ENCODE measurements at places on chromosomes 12 and 14.

- DNase-seq: peak; percentile 94
These were observed at the start of gene SLC2A3 for GRCh38 chr12:7935590-7936581. SLC2A3 (minus strand) TSS chr12:7936187; CDS start chr12:7936034, 153 bp downstream.

DNA sequence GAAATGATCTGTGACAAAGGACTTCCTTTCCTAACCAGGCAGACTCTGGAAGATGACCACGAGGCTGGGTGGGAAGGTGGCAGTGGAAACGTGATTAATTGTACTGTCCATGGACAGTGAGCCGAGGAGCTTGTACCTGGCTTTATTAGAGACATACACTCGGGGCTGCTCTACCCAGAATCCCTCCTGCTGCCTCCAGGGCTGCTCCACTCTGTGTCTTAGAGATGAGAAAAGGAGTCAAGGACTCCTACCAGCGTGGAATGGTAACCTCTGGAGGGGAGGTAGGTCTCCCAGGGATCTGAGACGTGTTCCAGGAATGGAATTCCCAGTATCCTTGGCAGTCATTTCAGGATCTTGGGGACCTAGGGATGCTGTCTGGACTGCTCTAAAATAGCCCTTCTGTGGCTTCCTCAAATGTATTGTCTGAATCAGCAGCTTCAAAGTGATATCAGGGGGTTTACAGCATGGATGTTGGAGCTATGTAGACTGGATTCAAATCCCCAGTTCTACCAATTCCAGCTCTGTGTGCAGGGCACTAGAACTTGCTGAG, 237.8 kb downstream of the CACNA1C start:
- no peak for DNase-seq

GRCh38 chr12:92193846-92194245, 48.2 kb upstream of the BTG1 start:
- DNase-seq: no peak

GRCh38 chr12:130947028-130947613, 6.6 kb upstream of the ADGRD1 start:
- DNase-seq: no peak

- peak; percentile 89 for DNase-seq
These were observed 2.4 kb downstream of the ADCY4 start for GRCh38 chr14:24332268-24332993.

DNA sequence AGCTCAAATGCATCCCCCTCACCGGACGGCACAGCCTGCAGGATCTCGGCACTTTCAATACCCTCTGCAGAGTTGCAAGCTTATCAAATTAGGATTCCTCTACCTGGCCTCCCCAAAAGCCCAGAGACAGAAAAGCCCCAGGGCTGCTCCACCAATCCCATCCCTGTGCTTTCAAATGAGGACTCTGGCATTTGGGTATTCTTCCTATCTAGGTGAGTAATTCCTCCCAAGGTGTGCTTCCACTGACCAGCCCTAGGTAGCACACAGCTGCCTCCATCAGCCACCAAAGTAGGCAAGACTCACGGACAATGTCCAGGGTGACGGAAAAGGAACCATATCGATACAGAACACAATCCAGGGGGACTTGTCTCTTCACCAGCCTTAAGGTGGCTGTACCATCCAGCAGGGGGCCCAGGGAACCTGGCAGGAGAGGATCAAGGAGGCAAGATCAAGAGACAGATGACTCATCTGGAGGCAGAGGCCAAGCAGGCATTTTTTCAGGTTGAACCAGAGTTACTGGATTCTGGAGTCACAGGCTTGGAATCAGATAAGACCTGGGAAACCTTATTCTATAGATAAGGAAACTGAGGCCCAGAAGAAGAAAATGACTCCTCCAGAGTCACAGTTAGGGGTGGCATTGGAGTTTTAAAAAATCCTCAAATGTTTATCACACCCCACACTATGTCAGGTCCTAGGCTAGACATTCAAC, 9.9 kb downstream of the PMEL start:
- peak; percentile 42 for DNase-seq

DNA sequence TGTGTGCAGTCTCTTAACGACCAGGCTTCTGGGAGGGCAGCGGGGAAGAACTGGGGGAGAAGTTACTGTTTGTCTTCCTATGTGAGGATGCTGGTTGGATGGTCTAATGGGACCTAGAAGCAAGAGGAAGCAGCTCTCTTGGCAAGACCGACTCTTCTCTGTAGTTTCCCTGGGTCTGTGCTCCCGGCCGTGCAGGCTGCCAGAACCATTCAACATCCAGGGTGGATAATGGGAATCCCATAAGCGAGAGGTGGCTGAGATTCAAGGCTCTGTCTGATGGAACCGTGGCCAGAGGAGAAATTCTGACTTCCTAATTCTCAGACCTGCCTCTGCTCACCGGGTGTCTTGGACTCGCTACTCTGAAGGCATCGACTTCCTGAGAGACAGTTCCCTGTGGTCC, 561.0 kb upstream of the TBX3 start:
- DNase-seq: no peak

DNA sequence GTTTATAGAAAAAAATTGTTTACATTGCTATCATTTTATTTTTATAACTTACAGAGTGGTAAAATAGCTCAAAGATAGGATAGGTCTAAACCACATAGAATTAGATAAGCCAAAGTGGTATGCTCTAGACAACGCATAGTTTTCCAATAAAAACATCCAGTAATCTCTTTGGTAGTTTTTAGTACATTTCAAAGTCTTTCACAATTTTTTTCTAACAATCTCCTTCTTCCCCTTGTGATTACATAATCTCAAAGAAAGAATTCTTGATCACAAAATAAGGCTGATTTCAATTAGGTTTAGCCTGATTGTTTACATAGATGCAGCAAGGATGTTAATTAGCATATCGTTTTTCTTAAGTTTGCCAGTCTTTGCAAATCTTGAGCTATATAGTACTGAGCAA, 460.0 kb downstream of the FUT8 start:
- DNase-seq: no peak

DNA sequence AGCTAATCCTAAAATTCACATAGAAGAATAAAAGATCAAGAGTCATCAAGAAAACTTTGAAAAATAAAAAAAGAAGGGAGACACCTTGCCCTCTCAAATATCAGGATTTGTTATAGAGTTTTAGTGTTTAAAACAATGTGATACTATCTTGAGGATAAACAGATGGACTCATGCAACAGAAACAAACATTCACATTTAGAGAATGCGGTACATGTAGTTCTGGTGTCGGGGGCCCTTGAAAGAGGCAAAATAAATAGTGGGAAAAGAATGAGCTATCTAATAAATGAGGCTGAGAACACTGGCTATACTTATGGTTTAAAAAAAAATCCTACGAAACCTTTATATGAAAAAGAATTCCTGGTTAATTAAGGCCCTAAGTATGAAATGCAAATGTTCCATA, 127.7 kb downstream of the LLPH start:
- no peak for DNase-seq

- peak; percentile 75 for DNase-seq
These were observed 684.3 kb downstream of the TMEM121 start for GRCh38 chr14:106210650-106211049.

DNA sequence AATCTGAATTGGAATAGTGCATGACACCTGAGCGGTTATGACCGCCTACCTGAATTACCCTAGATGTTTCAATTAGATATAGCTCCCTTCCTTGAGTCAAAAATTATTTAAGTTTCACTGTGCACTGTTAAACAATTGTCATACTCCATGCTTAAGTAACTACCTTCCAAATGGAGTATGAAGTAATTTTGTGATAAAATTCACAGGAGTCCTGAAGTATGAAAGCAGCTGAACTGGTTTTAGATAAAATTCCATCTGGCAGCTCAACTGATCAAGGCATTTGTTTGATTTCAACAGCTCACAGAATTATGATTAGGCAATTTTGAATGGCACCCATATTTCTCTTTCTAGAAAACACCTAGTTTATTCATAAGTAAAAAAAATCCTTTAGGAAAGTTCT, 19.5 kb downstream of the PRICKLE1 start:
- DNase-seq: no peak

DNA sequence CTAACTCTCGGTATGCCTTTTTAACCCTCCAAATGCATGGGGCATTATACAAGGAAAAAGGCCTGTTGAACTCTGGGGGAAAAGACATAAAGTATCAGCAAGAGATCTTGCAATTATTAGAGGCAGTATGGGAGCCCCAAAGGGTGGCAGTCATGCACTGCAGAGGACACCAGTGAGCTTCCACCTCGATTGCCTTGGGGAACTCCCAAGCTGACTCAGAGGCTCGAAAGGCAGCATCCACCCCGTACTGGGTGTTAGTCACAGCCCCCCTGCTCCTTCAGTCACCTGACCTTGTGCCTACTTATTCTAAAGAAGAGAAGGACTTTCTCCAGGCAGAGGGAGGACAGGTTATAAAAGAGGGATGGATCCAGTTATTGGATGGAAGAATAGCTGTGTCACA, 781.4 kb upstream of the TMEM132C start:
- peak; percentile 25 for DNase-seq

- peak; percentile 77 for DNase-seq
These were observed 8.4 kb downstream of the PAPLN start for GRCh38 chr14:73245480-73246325.

DNA sequence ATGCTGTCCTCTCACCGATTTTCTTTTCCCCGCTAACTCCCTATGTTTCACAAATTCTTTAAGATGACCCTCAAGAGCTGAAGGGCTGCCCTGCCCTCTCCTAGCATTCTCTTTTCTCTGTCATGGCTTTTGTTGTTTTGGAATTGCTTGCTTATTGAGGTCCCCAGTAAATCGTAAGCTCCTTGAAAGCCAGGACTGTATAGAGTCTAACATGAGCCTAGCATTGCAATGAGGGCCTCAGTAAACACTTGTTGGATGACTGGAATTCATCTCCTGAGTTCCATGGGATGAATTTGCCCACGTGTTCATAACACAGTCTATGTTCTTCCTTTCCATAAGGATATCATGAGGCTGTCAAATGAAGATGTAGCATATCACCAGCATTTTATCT, 92.2 kb downstream of the APAF1 start:
- no peak for DNase-seq

- DNase-seq: no peak
These were observed 5.0 kb downstream of the PAX9 start for GRCh38 chr14:36666416-36667206.

DNA sequence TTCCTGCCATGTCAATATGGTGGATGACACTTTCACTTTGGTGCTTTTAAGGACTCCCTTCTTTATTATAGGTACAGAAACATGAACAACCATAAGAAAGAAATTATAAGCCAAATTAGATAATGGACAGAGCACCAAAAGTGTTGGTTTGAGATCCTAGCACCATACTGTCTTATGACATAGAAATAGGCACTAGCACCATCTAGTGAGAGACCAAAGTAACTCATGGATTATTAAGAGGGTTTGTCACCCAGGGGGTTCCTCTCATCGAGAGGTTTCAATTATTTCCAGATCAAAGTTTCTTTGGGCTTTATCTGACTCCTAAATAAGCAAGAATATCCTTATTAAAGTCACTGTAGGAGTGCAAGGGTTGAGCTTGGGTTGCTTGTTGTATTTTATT, 153.0 kb upstream of the DIO2 start:
- no peak for DNase-seq

DNA sequence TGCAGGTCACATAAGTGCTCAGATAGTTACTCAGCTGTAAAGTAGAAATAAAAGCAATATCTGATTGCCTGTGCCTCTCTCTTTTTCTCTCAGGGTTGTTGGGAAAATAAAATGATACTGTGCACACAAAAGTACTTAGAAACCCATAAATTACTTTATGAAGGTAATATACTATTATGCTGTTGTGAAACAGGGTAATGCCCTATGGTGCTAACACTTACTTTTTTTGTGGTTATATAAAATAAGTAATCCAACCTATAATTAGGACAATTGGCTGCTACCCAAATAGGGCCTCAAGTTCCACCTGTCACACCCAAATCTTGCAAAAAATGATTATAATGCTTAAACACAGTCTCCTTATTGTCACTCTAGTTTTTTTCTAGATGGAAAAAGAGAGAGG, 50.6 kb downstream of the DAAM1 start:
- DNase-seq: no peak

GRCh38 chr12:65740506-65740872, 83.8 kb upstream of the HMGA2 start:
- DNase-seq: no peak

DNA sequence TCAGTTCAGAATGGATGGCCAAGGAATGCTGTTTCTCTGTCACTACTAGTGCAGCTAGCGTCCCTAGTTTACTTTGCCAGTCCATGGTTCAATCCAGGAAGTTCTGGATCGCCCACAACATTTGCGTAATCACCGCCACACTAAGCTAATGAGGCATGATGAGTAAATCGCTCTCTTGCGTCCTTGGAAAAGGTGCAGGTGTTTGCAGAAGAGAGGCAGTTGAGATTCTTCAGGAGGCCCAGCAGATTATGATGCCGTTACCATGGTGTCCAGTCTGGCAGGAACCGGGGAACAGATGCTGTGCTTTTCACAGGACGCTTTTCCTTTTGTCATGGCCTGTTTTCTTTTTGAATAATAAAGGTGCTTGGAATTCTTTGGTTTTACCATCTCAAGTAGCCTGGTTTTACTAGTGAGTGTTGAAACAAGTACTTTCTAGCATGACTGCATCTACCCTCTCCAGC, 9.0 kb downstream of the TPH2 start:
- DNase-seq: peak; percentile 11

DNA sequence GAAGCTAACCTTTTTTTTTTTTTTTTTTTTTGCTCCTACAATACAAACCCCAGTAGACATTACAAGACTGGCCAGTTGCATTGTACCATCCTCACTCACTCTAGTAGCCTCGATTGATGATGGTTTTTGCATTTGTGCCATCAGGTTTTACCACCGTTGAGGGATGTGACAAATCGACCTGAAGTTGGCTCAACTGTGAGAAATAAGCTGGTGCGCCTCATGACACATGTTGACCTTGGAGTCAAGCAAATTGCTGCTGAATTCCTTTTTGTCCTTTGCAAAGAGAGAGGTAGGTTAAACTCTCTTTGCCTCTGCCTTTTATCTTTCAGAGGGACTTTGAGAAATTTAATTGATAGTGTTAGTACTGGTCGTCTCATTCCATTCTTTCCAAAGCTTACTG, 76.8 kb downstream of the RIC8B start:
- DNase-seq: no peak

DNA sequence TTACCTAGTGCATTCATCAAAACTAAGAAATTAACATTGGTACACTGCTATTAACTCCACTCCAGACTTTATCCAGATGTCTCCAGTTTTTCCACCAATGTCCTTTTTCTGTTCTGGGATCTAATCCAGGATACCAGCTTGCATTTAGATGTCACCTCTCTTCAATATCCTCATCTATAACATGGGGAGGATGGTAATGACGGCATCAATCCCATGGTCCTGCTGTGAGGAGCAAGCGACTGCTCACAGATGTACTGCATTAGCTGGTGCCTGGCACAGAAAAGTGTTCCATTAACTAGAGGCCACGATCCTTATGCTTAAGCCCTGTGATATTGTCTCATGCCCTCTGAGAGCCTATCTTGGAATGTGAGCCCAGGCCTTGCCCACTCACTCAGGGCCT, 53.8 kb downstream of the CALM1 start:
- DNase-seq: no peak

DNA sequence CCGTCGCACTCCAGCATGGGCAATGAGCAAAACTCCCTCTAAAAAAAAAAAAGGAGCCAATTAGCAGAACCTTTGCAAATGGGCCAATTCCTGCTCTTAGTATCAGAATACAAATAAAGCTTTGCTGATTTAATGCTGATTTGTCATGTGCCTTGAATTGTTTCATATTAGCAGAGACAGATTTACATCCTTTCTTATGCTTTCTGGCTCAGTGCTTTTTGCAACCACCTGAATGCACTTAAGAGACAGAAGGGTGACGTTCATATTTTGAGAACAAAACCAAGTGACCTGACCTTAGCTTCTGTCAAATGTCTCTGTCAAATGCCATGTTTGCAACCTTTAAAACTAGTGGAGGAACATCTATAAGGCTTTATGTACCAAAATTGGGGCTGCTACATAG, 43.8 kb upstream of the YAF2 start:
- no peak for DNase-seq

Data from common myeloid progenitor, CD34-positive (primary cell).